ENCODE measurements at places on chromosomes 1 and 21.
A peak's percentile ranks its signal among the peaks of the same experiment; 100 is the strongest.

DNA sequence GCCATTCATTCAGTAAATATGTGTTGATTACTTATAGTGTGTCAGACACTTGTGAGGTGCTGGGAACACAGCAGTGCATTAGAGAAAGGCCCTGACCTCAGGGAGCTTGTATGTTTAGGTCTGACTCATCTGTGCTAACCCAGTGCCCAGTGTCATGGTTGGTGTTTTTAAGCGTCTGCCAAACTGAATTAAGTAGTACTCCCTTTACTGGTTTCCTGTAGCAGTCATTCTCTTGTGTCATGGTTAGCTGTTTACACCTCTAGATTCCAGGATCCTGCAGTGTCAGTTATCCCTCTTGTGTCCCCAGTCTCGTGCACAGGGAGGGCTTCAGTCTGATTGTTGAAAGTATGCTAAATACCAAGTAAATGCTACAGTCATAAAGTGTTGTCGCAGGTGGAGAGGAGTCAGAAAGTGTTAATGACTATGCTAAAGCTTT, 14.2 kb downstream of the UCK2 start:
- no peak for DNase-seq

GRCh38 chr1:27891196-27891889, 19.0 kb downstream of the THEMIS2 start:
- peak; percentile 31 for DNase-seq

DNA sequence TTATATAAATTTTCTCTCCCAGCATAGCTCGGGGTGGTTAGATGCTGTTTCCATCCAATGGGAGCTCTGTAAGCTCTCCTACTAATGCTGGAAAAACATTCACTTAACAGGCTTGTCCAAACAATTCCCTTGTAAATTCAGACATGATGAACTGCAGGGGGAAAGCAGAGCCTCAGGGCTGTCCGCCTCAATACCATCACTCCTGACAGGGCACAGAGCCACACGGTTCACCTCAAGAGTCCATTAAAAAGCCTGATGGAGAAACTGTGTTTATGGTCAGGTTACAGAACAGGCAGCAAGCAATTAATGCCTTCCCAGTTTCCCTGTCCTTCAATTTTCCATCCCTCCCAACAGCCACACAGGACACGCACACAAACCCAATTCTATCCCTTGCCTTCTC, 171.0 kb downstream of the BRINP2 start:
- no peak for DNase-seq

DNA sequence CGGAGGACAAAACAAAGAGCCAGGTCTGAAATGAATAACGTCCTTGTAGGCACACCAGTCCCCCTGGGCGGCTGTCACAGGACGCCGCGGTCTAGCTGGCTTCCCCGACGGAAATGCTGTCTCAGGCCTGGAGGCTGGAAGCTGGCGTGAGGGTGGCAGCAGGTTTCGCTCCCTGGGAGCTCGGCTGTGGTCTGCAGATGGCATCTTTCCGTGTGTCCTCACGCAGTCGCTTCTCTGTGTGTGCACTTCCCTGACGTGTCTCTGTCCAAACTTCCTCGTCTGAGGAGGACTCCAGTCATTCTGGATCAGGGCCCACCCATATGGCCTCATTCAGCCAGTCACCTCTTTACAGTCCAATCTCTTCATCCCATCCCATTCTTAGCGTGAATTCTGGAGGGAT, 14.2 kb downstream of the TNFRSF14 start:
- no peak for DNase-seq

DNA sequence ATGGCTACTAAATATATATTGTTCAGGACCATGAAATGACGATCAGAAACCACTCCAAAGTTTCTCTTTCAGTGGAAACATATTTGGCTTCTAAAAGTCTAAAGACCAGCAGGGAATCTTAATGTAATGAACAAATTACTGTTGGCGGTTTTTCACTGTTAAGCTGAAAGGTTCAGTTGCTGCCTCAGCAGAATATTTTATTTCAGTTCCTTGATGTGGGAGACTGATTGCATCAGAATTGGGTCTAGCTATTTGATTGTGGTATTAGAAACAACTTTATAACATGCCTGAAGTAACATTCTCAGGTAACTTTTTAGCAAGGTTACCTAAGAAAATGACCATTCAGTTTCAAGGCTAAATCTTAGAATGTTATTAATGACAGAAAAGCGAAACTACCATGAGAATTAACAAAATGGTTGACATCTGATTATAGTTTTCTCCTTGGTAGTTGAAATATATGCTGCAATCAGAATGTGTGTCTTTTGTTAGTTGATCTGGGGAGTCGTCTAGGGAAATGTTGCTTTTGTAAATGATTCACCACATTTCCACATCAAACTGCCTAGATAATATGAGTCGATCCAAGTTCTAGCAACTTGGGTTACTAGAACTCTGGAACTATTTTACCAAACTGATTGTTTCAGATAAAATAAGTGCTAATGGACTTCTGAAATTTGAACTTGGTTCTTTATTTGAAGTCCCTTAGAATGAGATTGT, 200.4 kb downstream of the HMCN1 start:
- DNase-seq, result no peak

DNA sequence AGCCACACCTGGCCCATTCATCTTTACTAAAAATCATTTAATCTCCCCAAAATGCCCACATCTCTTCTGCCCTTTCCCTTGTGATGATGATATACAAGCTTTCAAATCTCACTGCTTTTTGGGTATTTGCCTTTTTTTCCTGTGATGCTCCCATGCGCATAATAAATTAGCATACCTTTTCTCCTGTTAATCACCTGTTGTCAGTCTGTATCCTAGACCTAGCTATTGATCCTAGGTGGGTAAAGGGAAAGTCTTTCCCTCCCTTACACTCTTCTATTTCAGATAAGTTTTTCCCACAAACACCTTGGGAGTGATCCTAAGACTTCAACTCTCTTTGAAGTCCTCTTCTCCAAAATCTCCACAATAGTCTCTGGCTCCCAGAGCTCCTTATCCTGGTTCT, 12.0 kb upstream of the SLC35A3 start:
- DNase-seq, result no peak

DNA sequence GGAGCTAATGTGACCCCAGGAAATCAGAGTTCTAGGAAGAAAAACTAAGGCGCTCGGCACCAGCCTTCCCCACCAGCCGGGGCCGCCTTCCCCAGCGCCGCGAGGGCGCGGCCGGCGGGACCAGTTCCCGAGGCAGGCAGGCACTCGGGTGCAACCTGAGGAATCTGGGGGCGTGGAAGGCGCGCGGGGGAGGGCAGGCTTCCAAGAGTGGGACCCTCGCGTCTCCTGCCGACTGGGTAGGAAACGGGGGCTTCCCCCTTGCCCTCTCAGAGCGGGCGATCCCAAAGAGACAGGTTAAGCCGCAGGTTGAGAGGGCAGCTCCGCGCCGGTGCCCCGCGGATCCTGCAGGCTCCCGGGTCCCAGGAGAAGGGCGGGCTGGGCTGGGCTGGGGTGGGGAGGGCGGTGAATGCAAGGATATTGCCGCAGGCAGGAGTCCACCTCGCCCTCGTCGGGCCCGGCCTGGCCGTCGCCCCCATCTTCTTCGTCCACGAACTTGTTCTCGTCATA, 431 bp downstream of the ARPC5 start:
- peak; percentile 3 for DNase-seq

GRCh38 chr1:69401879-69402278, 165.8 kb upstream of the LRRC7 start:
- no peak for DNase-seq

- DNase-seq, result no peak
Observed at GRCh38 chr21:46211376-46211775, 17.2 kb downstream of the LSS start.

DNA sequence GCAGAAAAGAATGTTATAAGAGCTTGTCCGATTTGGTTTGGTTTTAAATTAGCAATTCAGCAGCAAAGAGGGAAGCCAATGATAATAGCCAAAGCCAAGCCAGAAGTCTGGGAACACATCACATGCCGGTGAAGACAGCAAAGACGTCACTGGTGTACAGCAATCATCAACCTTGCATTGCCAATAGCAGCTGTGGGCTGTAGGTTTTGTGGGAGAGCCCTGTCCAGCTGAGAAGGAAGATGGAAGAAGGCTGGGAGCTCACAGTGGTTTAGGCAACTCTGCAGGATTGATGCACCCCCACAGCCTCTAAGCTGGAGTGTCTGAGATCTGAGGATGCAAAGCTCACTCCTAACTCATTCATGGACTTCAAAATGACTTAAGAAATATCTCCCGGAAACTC, 338.7 kb downstream of the SIPA1L2 start:
- DNase-seq, result no peak

DNA sequence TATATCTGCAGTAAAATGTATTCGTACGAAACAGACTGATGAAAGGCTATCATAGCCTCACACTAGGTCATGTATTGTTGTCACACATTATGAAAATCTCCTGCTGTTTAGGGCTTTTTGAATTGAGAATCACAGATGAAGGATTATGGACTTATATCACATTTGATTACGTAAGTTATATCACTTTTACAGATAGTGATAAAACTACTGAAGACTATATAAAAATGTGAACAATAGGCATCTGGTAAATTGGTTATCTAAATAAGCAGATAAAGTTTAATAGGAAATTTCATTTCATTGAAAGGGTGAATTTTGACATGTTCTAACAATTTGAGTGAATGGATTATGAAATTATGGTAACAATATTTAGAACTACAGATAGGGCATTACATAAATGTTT, 20.0 kb downstream of the LAMC1 start:
- no peak for DNase-seq

- peak; percentile 9 for DNase-seq
Observed at GRCh38 chr1:167935216-167936067, 1.0 kb upstream of the DCAF6 start.

GRCh38 chr1:6033986-6034749, 11.5 kb upstream of the KCNAB2 start:
- no peak for DNase-seq

DNA sequence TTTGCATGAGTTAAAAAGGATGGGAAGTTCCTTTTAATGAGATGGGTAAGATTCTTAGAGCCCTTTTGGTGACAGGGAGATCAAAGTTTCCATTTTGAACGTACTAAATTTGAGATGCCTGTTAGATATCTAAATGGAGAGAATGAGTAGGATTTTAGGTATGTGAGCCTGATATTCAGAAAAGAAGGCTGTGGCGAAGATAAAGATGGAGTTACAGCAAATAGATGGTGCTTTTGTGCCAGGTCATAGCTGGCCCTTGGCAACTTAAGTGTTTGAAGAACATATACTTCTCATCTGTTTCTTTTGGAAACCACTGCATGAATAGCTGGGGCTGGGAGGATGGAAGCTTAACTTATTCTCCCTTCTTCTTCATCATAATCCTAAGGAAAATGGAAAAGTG, 282.5 kb downstream of the PTBP2 start:
- no peak for DNase-seq

DNA sequence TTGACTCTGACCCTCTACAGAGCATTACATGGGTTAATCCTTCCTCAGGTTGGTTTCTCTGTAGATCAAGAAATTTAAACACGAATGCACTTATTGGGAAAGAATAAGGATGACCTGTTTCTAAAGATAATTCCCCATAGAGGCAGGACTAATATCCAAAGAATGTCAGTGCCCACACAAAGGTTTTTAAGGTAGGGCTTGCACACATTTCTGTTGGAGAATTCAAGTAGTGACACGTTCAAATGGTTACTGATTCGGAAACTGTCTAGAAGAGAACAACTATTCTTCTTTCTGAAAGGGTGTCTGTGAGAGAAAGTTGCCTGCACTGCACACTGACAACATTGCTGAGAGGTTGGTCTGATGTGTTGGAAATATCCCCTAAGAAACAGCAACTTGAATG, 167.3 kb downstream of the ZNF326 start:
- no peak for DNase-seq

DNA sequence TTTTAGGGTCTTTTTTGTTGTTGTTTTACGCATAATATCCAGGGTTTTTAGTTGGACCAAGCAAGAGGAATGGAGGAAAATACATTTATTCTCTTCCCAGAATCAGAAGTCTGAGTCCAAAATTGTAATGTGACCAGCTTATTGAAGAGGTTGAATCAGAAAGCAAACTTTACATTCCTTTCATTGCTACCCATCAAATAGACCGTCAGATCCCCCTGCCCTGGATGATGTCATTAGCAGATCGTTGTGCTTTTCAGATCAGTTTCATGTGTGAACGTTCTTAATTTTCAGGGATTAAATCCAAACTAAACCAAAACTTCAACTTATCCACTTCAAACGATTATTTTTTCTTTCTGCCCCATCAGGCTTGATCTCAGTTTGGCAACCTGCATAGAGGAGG, 85.7 kb upstream of the NGF start:
- no peak for DNase-seq

- no peak for DNase-seq
Observed at GRCh38 chr1:77168358-77168757, 50.9 kb downstream of the PIGK start.

DNA sequence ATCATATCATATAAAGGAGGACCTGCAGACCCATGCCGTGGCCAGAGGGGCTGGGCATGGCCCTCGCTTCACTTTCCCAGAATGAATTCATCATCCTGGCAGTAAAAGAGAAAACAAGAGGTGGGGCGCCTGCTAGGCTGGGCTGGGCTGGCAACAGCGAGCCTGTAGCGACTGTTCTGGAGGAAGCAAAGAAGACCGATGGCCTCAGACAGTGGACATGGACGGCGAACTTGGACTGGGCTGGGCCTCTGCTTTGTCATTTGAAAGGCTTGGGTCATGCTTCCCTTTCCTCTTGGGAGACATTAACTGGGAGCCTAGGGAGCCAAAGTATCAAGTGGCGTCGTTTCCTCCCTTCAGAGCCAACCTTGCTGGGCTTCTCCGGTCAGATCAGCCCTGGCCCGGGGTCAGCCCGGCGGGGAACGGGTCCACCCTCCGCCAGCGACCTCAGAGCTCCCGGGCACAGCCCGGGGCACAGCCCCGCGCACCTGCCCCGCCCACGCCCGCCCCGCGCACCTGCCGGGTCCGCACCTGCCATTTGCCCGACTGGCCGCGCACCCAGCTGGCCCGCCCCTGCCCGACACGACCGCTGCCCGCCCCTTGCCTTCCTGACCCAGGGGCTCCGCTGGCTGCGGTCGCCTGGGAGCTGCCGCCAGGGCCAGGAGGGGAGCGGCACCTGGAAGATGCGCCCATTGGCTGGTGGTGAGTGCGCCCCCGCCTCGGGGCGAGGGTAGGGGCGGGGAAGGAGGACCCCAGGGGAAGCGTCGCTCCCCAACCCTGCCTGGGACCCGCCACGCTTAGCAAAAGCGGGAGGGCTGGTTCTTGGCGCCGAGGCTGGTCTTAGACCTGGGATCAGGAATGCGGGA, at the start of gene FAM3B:
Gene FAM3B, plus strand, starts transcription at position 602 of the 863 bp plus-strand sequence. Its CDS starts 79 bp downstream, at position 681.
- no peak for DNase-seq

GRCh38 chr21:41709965-41710822, 56.7 kb downstream of the RIPK4 start:
- no peak for DNase-seq

GRCh38 chr1:215555531-215555930, 11.6 kb upstream of the KCTD3 start:
- DNase-seq, result no peak

DNA sequence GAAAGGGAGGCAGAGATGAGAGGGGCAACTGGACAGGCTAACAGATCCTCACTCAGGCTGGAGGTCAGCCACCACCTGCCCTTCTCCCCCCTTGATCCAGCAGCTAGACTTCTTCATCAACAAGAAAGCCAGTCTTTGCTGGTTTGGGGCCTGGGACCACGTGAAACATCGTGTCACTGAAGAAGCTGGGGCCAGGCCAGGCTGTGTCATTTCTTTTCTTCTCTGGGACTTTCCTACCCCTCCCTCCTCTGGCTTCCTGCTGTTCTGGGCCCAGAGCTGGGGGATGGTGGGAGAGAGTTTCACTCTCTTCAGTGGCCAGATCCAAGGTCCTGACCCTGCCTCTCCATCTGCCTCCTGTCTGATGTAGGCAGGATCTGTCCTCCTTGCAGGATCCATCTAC, 18.1 kb upstream of the SLC26A9 start:
- no peak for DNase-seq

Measured in activated T-cell treated with anti-CD3 and anti-CD28 coated beads for 4 hours (primary cell).